CD4-positive, alpha-beta T cell (primary cell): ENCODE measurements at places on chromosomes 6 and 20.

- DNase-seq, result no peak
Measured at GRCh38 chr20:36684747-36685146, 38.8 kb upstream of the SLA2 start.

DNA sequence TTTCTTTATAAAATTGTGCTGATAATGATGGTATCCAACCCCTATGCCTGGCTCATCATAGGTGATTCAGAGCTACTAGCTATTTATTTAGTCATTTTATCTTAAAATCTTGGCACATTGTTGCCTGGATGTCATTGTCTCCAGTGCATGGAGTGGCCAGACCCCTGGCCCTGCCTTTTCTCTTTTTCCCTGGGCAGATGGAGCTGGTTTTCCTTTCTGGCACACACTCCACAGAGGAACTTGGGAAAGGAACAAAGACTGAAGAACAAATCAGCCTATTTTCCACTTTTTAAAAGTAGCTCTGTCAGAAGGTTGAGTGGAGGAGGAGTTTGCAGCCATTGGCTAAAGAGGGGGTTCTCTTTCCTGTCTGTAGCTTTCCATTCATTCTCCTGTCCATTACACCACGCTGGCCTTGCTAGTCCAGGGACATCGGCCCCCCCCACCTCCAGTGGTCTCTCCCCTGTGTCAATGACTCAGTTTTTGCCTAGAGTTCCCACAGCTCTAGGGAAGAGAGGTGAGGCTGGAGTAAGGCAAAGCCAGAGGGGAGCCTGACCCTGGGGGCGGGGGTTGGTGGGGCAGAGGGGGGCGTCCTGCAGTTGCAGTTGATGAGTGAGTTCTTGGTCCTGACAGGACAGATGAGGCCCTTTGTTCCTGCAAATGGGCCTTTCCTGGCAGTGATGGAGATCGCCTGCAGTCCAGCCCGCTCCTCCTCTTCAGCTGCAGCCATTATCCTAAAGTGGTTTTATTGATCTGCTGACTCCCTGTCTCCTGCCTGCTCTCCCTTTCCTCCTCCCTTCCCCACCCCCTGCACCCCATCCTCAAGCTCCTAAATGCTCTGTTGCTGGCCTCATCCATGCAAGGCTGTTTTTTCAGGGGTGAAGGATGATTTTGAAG is 774.5 kb downstream of the DHX35 start:
- DNase-seq, result no peak

GRCh38 chr6:5081955-5082354 is 3.2 kb upstream of the PPP1R3G start:
- no peak for DNase-seq

- DNase-seq, result no peak
Measured at GRCh38 chr6:162181111-162181510, 546.5 kb downstream of the PRKN start.

GRCh38 chr6:127816643-127817042 is 84.2 kb downstream of the THEMIS start:
- DNase-seq, result no peak

GRCh38 chr20:46626758-46627157 is 24.5 kb downstream of the SLC13A3 start:
- DNase-seq, result no peak

DNA sequence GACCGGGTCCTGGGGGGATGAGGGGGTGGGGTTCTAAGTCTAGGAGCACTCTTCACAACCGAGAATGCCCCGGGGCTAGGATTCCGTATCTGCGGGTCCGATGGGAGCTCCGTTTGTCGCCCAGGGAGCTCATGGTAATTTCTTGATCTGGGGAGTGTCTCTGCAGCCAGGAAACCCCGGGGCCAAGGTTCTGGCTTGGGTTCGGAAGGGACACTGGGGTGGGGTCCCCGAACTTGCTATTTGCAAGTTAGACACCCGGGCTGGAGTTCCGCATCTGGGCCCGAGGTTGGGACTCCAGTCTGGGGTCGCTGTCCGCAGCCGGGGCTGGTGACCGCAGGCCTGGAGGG is 397 bp downstream of the PEDS1 start:
- DNase-seq, result no peak

DNA sequence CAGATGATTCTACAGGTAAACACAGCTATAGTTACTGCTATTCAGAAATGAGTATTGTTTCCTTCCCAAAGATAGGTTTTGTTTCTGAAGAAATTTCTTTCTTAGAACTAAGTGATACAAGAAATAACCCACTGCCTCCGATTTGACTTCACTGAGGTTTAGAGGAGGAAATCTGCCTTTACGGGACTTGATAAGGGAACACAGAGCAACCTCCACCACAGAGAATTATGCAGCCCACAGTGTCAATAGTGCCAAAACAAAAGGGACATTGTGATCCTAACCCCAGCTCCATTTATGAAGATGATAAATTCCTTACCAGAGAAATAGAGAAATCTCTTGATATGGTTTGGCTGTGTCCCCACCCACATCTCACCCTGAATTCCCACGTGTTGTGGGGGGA is 164.6 kb downstream of the ZNF217 start:
- no peak for DNase-seq

GRCh38 chr20:32918296-32918695 is 59.6 kb downstream of the EFCAB8 start:
- no peak for DNase-seq

- no peak for DNase-seq
Measured at GRCh38 chr6:97456070-97456469, 173.1 kb upstream of the MMS22L start.

DNA sequence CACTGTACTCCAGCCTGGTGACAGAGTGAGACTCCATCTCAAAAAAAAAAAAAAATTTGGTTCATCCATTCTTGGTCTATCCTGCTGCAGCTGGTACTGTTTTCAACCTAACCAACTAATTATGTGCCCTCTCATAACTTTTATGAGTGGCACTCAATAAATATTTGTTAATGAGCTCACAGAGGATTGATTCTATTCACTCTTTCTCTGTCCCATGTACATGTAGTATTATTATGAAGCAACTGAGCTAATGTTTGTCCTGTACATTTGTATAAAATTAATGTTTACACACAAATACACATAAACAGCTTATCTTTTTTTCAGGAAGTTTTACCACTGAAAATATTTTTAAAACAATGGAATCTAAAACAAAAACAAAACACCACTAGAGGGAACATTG is 10.1 kb downstream of the RIPOR2 start:
- no peak for DNase-seq

DNA sequence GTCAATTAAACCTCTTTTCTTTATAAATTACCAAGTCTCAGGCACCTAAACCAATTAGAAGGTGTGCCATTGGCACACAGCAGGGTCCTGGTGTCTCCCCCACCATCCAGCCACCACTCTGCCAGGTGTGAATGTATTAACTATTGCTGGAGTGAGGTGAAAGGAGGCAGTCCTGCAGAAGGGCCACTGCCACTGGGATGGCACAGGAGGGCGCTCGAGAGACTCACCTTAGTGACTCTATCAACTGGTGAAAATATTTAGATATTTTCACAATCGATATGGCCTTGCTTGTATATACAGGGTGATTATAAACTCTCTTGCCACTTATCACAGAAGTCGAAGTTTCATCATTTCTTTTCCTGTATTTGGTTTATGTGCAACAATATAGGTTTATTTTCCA is 145.6 kb upstream of the ESR1 start:
- no peak for DNase-seq

GRCh38 chr6:98836962-98837944 is 2.9 kb downstream of the POU3F2 start:
- no peak for DNase-seq

- DNase-seq, result peak; percentile 28
Measured at GRCh38 chr6:18400831-18401446, 13.8 kb downstream of the RNF144B start.

GRCh38 chr6:78559056-78559455 is 308.3 kb upstream of the IRAK1BP1 start:
- no peak for DNase-seq

DNA sequence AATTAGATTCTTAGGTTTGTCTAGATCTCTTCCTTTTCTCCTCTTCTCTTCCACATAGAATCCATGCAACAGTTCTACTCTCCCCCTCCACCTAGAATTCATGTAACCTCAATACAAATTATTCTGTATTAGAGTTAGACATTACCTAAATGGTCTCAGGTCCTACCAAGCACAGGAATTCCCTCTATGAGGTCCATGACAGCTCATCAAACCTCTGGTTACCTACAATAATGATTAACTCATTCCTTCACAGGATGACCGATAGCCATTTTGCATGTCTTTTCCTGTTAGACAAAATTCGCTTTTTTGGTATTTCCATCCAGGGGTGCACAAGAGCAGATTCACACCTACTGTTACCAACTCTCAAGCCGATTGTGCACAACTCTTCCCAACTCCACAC is 27.4 kb upstream of the BMP2 start:
- no peak for DNase-seq

DNA sequence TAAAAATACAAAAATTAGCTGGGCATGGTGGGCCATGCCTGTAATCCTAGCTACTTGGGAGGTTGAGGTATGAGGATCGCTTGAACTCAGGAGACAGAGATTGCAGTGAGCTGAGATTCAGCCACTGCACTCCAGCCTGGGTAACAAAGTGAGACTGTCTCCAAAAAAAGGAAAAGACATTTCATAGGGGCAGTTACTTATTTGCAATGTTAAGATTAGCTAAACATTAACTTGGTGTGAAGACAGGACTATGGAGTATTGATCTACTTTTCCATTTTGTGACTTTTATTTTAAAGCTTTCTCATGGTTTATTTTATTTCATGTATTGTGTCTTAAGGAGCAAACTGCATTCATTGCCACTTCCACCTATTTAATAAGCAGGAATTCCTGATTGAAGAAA is 153.0 kb downstream of the UTRN start:
- no peak for DNase-seq

GRCh38 chr6:156970595-156971112 is 193.5 kb downstream of the ARID1B start:
- no peak for DNase-seq

DNA sequence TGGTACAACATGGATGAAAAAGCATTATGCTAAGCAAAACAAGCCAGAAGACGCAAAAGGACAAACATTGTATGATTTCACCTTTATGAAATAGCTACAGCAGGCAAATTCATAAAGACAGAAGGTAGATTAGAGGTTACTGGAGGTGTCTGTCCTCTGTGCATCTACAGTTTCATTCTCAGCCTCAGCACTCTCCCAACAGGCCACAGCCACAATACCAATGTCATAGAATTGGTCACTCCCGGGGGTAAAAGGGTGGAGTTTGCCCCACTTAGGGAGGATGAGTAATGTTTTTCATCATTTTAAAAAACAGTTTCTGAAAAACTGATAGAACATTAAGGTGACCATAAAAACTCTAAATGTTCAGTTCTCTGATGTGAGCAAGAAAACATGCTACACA is 17.2 kb upstream of the TMX4 start:
- DNase-seq, result no peak

GRCh38 chr6:81696524-81696923 is 56.0 kb downstream of the TENT5A start:
- DNase-seq, result no peak

DNA sequence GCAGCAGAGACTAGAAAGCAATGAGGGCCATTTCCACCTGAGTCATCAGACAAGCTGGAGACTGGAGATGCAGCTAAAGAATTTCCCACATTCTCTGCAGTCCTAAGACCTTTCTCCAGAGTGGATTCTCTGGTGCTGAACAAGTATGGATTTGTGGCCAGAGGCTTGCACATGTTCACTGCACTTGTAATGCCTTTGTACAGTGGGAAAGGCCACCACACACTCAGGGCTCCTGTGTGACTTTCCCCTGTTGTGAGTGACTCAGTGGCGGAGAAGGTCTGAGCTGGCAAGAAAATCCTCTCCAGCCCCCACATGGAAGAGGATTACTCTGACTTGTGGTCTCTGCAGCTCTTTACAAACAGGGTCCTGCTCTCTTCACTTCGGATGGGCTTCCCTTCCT is 192.3 kb downstream of the C6orf118 start:
- no peak for DNase-seq

GRCh38 chr6:2190661-2191389 is 54.6 kb downstream of the GMDS start:
- no peak for DNase-seq

DNA sequence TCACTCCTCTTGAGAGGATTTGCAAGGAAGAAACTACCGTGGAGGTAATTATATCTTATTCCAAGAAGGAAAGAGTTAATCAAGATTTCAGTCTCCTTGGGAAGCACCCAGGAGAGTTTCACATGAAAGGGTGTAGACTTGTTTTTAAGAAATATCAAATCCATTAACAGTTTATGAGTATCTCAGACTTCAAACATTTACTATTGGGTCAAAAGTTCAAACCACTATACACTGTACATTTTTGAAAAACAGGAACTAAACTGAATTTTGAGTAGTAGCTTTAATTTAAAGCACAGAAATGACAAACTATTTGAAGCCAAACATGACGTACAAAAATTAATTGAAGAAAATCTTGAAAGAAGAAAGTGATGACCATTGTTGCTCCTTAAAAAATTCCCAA is 164.0 kb downstream of the FOXC1 start:
- DNase-seq, result no peak

- DNase-seq, result peak; percentile 75
Measured at GRCh38 chr6:139028658-139029469, at the start of gene ABRACL. ABRACL (plus strand) TSS chr6:139028745; CDS start chr6:139034161, 5,416 bp downstream.

DNA sequence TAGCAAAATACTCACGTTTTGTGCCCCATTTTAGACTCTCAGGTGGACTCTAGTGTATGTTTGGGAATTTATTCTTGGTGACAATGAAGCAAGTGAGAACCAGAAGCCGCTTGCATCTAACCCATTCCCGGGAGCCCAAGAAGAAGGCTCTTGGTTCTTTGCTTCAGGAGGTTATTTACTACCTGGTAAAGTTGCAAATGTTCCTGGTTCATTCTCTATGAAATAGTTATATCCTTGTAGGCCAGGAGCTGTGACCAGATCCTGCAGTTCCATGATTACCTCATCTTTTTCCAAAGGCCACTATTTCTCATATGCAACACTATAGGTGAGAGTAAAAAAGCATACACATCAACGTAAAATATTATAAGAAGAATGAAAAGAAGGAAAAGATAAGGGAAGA is 60.9 kb upstream of the FABP7 start:
- no peak for DNase-seq

- DNase-seq, result no peak
Measured at GRCh38 chr6:21915707-21916260, 322.2 kb downstream of the SOX4 start.

GRCh38 chr20:38543014-38543906 is 37.7 kb upstream of the ADIG start:
- DNase-seq, result no peak

DNA sequence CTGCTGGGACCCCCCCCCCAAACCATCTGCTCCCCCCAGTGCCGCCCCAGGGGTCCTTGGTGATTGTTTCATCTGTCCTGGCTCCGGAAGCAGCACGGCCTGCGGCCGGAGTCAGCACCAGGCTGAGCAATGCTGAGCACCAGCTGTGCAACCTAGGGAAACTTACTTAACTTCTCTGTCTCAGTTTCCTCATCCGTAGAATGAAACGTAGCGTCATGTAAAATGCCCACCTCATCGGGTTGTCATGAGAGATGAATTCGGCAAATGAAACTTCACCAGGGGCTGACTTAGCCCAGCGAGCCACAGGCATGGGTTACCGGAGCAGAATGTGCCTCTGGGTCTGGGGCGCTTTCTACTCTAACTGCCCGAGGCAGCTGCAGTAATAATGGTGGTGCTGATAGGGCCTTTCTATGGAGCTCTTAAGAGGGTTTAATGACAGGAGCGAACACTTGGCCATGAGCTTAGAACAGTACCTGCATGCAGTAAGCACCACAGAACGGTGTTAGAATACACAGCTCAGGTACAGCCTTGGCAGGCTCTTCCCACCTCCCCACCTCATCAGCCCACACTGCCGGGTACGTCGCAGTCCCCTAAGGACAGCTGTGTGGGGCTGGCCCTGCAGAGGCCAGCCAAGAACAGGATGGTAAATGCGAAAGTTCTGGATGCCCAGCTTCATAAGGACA is 1.7 kb downstream of the THBS2 start:
- DNase-seq, result no peak
